ENCODE measurements at places on chromosomes 7 and 10.

- no peak for DNase-seq
These were observed 151.9 kb downstream of the PKD1L1 start for GRCh38 chr7:47796347-47796746.

DNA sequence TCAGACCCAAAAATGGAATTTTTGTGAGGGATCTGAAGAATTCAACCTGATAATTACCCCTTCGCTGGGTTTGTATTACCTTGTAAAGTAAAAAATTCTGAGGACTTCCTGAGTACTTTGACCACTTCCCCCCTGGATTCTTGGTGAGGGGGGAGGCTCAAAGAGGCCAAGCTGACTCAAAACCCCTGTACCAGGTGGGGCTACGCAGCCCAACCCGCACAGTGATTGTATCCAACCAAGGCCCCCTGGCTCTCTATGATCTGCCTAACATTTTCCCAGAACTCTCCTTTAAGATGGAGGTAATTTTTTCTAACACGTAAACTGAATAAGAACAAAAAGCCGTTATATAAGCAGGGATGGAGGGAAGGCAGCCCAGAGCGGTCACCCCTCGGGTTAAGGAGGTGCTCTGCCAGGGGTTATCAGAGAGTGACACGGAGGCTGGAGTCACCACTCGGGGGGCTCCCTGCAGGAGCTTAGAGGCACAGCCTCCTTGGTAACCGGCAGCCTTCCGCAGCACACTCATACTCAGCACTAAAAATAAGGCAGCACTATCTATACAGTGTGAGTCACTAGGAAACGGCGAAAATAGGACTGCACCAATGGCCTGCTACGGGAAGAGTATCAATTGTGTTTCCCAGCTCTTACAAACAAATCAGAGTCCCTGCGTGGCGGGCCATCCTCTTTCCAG lies 255.4 kb downstream of the ELMO1 start:
- no peak for DNase-seq

- DNase-seq, result no peak
These were observed 121.0 kb upstream of the TBX20 start for GRCh38 chr7:35374858-35375257.

DNA sequence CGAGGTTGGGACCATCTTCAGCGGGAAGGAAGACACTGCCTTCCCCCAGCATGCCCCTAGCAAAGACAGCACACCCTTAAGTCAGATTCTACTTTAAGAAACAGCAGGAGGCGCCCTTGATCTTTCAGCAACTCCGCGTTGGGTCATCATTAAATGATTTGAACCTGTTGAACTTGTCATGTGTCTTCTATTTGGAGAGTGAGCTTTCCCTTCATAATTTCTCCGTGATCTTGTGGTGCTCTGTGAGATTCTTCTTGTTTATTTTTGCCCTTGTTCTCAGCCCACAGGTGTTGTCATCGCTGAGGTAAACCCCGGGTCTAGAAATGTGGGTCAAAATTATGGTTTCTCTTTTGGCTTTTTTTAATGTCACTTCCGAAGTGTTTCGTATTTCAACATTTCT lies 49.5 kb upstream of the PITRM1 start:
- no peak for DNase-seq

DNA sequence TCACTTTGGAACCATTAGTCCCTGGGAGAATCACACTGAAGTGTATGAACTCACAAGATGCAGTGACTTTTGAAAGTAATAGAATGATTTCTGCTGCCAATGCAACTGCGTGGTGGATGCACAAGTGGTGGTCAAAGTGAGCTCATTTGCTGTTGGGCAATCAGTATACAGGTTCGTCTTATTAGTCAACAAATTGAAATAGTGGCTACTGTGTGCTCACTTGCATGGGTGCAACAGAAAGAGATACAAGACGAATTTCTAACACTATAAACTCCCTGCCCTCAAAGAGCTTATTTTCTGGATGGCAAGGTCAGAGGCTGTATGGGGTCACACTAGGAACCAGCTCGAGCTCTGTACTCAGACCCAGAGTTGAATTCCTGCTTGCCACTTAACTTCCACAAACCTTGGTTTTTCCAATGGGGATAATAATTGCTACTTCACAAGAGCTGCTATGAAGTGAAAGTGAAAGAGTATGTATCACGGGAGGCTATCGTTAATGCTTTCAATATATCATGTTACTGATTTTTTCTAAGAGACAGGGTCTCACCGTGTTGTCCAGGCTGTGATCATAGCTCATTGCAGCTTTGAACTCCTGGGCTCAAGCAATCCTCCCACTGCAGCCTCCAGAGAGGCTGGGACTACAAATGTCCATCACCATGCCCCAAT lies 8.3 kb upstream of the BCL7B start:
- DNase-seq, result no peak

- DNase-seq, result no peak
These were observed 27.9 kb downstream of the CADPS2 start for GRCh38 chr7:122858320-122858719.

DNA sequence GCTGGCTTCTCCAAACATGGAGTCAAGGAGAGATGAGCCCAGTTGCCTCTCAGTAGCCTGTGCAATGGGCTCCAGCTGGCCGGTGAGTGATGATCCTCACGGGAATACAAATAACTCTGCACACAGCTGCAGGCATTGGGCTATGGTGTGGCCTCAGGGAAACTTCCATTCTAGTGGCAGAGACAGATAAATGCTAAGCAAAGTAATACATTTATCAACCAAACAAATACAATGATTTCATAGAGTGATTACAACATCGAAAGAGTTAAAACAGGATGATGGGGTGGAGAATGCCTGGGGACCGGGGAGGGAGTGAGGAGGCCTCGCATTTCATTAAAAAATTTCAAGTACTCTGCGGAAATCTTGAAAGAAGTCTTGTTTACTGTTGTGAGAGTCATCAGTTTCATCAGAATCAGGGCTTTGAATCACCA lies 15.0 kb upstream of the AKR1B1 start:
- DNase-seq, result no peak
